ENCODE measurements at places on chromosomes 2 and 18. TPM values are rescaled to one million over a fixed set of nuclear protein-coding genes. Genes with fewer than 3 reads are reported as not detected.

The ABCG5 gene
- total RNA-seq, result not detected

The INPP5D gene
- total RNA-seq, result 10.2 TPM

The MYL1 gene
- total RNA-seq, result not detected

The MEP1B gene
- total RNA-seq, result 0.11 TPM

The CRYBA2 gene
- not detected for total RNA-seq

The LYG2 gene
- total RNA-seq, result not detected

The NCOA1 gene
- 22.1 TPM for total RNA-seq

The GREB1 gene
- total RNA-seq, result under 0.01 TPM

The TYMS gene
- total RNA-seq, result 17.7 TPM

The SDC1 gene
- 268 TPM for total RNA-seq

The CCDC121 gene
- total RNA-seq, result 2.0 TPM

The CDH20 gene
- not detected for total RNA-seq

The SELENOI gene
- total RNA-seq, result 13.0 TPM

The ANKRD29 gene
- total RNA-seq, result 0.11 TPM

The SERPINB11 gene
- not detected for total RNA-seq

The MAP3K20 gene
- total RNA-seq, result 15.1 TPM

The ICOS gene
- total RNA-seq, result not detected

The MYCN gene
- 20.3 TPM for total RNA-seq

Measured in placental epithelial cell (primary cell).